ENCODE measurements at places on chromosomes 16 and 17. TPM values are rescaled to one million over a fixed set of nuclear protein-coding genes. Genes with fewer than 3 reads are reported as not detected.

The MEIOC gene
- 0.86 TPM for total RNA-seq

The CSH2 gene
- not detected for total RNA-seq

The SLC38A8 gene
- 0.80 TPM for total RNA-seq

The TTC19 gene
- 42.2 TPM for total RNA-seq

The FBXW10 gene
- 0.12 TPM for total RNA-seq

The TNFRSF17 gene
- total RNA-seq, result not detected

The MRTFB gene
- 88.1 TPM for total RNA-seq

The SLC5A2 gene
- 0.62 TPM for total RNA-seq

The KRTAP2-3 gene
- not detected for total RNA-seq

The KCNH4 gene
- not detected for total RNA-seq

The KRTAP4-4 gene
- not detected for total RNA-seq

The KCNJ16 gene
- total RNA-seq, result 16.6 TPM

The LIMD2 gene
- total RNA-seq, result 109 TPM

The SYNGR2 gene
- 51.5 TPM for total RNA-seq

The CUEDC1 gene
- 30.8 TPM for total RNA-seq

The ABCC6 gene
- total RNA-seq, result 9.8 TPM

The SLX1A gene
- total RNA-seq, result 37.5 TPM

The HBA1 gene
- total RNA-seq, result not detected

The ACBD4 gene
- 14.1 TPM for total RNA-seq

The MT3 gene
- not detected for total RNA-seq

The LGALS9B gene
- not detected for total RNA-seq

The CLEC18B gene
- total RNA-seq, result 3.5 TPM

The CCL17 gene
- not detected for total RNA-seq

The TBC1D3G gene
- not detected for total RNA-seq

The COG7 gene
- total RNA-seq, result 24.9 TPM

The NOG gene
- 0.24 TPM for total RNA-seq

The LRRC3C gene
- not detected for total RNA-seq

The TMEM114 gene
- 1.8 TPM for total RNA-seq

The TBC1D3B gene
- total RNA-seq, result 30.1 TPM

The YBX2 gene
- 2.7 TPM for total RNA-seq

The SLFN12L gene
- not detected for total RNA-seq

The HOXB9 gene
- not detected for total RNA-seq

The RSPRY1 gene
- total RNA-seq, result 57.4 TPM

The NXPH3 gene
- total RNA-seq, result 0.20 TPM

The ASGR2 gene
- 3.0 TPM for total RNA-seq

The CHST4 gene
- total RNA-seq, result not detected

The ITGAX gene
- not detected for total RNA-seq

The GFAP gene
- not detected for total RNA-seq

The DOC2A gene
- total RNA-seq, result 5.0 TPM

The HAP1 gene
- 13.7 TPM for total RNA-seq

The C16orf87 gene
- 17.2 TPM for total RNA-seq

The TBC1D28 gene
- 0.16 TPM for total RNA-seq

The MPHOSPH6 gene
- 41.6 TPM for total RNA-seq

The TP53TG3F gene
- total RNA-seq, result not detected

The BFAR gene
- 76.1 TPM for total RNA-seq

The ABCC11 gene
- 0.91 TPM for total RNA-seq

The NEURL4 gene
- 75.2 TPM for total RNA-seq

The FLOT2 gene
- 125 TPM for total RNA-seq

The MYCBPAP gene
- 3.5 TPM for total RNA-seq

The NOTUM gene
- total RNA-seq, result 0.60 TPM

The WFIKKN1 gene
- 42.8 TPM for total RNA-seq

The TMEM238L gene
- not detected for total RNA-seq

The NSMCE1 gene
- total RNA-seq, result 26.2 TPM

The JPH3 gene
- total RNA-seq, result 26.4 TPM

The CYGB gene
- 1.0 TPM for total RNA-seq

The GGT6 gene
- not detected for total RNA-seq

The HSD17B1 gene
- 1.4 TPM for total RNA-seq

The HSD11B2 gene
- total RNA-seq, result 38.7 TPM

The EXOC3L1 gene
- total RNA-seq, result not detected
